CD4-positive, alpha-beta T cell treated with Interleukin-10 for 1 hour (primary cell): ENCODE measurements at places on chromosomes 12 and 14.
A peak's percentile ranks its signal among the peaks of the same experiment; 100 is the strongest.

DNA sequence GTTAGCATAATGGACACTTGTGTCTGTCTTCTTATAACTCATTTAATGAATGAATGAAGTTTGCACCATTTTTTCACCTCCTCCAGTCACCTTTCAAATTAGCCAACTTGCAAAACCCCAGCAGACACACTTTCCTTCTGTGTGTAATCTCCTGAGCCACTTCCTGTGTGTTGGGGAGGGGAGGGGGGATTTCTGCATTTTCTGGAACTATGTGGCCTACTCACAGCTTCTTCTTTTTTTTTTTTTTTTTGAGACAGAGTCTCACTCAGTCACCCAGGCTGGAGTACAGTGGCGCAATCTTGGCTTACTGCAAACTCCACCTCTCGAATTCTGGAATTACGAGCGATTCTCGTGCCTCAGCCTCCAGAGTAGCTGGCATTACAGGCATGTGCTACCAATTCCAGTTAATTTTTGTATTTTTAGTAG, 4.1 kb upstream of the SERPINA1 start:
- DNase-seq, result peak; percentile 47

DNA sequence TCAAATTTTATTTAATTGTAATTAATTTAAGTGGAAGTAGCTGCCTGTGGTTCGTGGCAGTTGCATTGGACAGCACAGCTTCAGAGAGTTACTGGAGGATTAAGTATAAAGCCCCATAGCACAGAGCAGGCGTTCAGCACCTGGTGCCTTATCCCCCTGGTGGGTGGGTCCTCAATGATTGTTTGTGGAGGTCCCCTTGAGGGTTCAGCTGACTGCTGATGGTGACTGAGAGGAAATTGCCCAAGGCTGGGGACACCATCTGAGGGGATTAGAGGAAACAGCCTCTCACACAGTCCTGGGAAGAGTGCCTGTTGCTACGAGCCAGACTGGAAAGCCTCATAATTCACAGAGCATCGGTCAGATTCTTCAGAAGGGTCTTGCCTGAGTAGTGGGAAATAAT, 83.4 kb upstream of the NOS1 start:
- DNase-seq, result no peak

GRCh38 chr12:45324391-45324790, 108.5 kb downstream of the ANO6 start:
- DNase-seq, result no peak

DNA sequence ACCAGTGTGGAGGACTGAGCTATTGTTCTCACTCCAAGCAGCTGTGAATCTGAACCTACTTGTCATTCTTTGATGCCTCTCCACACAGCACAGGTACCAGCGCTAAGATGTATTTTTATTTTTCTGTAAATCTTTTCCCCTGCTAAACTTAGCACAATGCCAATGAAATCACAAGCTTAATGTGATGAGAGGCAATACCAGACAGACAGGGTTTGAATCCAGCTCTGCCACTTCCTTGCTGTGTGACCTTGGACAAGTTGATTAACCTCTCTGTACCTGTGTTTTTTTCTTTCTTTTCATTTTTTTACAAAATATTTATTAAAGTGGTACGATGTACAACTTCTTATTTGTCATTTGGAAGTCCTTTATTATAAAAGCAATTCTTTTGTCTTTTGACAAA, 757.6 kb downstream of the MED13L start:
- DNase-seq, result no peak

GRCh38 chr12:89768586-89769482, 60.2 kb upstream of the ATP2B1 start:
- DNase-seq, result peak; percentile 14
